ENCODE measurements at places on chromosomes 6 and 20.
A peak's percentile ranks its signal among the peaks of the same experiment; 100 is the strongest.

DNA sequence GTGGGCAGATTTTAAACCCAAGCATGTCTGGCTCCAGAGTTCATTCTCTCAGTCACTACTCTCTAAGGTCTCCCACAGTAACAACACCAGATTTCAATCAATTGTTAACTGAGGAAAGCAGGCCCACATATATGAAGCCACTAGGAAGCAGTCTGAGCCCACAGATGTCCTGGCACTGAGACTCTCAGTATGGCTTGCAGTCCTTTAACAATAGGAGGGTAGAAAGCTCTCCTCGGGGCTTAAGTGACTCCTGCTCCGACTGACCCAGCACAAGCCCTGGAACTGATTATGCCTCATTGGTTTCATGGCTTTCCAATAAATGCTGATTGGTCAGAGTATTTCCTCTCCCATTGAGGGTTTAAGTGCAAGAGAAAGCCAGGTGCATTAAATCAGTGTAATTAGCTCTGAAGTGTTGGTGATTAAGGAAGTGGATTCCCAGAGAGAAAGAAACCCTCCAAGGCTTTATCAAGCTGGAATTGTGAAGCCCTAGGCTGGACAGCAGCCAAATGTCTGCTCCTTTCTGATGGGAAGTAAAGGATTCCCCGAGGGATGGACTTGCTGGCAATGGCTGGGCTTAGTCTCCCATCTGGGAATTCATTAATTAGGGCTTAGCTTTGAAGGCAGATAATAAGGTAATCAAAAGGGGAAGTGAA is 76.6 kb upstream of the PROKR2 start:
- no peak for DNase-seq

GRCh38 chr20:2234598-2235191 is 61.1 kb upstream of the TGM3 start:
- DNase-seq, result no peak

DNA sequence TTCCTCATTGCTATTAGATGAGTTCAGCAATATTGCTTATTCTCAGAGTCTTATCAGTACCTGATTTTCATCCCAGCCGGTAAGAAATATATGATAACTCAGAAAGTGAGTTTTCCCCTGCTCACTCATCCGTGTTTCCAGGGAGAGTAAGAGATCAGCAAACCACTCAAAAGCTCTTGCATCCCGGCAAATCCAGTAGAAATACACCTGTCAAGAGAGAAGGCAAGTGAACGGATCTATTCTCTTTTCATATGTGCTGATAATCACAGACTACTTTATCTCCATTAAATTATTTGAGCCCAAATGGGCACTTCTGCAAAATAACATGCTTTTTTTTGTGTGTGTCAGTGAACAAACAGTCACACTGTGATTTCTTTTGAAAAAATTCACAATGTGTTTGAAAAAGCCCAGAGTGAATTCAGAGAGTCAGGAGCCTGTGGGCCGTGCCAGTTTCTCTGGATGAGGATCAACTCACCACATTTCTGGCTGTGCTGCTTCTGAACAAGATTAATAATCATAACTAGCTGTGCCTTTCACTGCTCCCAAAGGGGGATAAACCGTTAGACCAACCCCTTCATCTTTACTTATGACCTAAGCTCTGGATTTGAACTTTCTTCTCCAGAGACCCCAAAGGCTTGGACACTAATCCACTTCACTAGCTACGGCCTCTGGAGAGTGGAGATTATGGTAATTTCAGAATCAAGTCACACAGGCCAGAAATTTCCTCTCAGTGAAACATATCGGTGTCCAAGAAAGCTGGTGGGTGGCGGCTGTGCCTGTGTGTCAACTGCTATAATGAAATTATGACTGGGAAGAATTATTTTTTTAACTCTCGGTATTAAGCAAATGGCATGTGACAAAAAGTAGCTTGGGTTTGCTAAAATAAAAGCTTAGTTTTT is 44.2 kb downstream of the NOX3 start:
- no peak for DNase-seq

GRCh38 chr6:56483929-56484328 is 158.8 kb downstream of the DST start:
- no peak for DNase-seq

GRCh38 chr20:49482621-49483017 is at the start of gene KCNB1:
TSS of gene KCNB1 (minus strand) at chr20:49482668. CDS start at chr20:49482480, 188 bp downstream.
- DNase-seq, result peak; percentile 63

DNA sequence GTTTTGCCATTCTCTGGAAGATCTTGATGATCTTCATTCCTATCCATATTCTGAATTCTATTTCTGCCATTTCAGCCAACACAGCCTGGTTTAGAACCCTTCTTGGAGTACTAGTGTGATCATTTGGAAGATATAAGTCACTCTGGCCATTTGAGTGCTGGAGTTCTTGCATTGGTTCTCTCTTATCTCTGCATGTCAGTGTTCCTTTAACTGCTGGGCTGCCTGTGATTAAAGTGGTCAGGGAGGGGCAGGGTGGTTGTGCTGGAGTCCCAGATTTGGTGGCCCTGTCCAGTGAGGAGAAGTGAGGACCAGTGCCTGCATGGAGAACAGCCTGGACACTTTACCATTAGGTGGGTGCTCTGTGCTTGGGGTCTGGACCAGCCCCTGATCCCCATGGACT is 173.0 kb downstream of the SOD2 start:
- DNase-seq, result no peak

- DNase-seq, result no peak
Measured at GRCh38 chr6:24864343-24864742, 65.6 kb upstream of the ARMH2 start.

DNA sequence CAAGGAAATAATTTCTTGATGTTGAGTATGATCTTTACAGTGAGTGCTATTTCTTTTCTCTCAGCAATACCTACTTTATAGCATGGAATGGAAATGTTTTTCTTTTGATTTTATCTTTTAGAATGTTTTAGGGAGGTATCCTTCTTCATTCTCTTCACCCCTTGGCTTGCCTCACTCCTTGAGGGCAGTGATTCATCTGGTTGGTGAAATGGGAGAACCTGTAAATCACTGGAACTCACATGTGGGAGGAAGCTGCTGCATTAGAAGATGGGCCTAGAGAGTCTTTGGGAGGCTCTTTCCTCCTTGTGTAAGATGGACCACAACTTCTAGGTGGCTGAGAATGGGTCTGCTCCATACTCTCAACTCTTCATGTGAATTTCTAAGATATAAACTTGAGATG is 244.8 kb upstream of the SYNCRIP start:
- no peak for DNase-seq

GRCh38 chr6:6858533-6858982 is 249.2 kb upstream of the RREB1 start:
- no peak for DNase-seq

DNA sequence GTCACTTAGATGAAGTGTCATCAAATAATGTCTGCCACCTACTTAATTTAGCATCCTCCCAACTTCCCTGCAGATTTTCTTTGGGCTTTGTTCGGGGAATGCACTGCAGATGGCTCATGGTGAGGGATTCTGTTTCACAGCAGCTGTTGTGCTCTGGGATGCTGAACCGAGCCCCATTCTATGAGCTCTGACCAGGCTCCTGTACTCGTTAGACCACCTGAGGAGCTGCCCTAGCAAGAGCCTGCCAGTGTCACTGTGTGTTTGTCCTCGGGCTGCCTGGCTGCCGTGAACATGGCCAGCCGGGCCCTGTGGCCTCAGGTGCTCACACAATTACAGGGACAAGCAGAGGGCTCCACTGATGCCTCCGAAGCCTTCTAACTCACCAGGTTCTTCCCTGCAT is 238.8 kb upstream of the ECI2 start:
- DNase-seq, result no peak

GRCh38 chr6:120966321-120966720 is 368.0 kb downstream of the TBC1D32 start:
- DNase-seq, result no peak

DNA sequence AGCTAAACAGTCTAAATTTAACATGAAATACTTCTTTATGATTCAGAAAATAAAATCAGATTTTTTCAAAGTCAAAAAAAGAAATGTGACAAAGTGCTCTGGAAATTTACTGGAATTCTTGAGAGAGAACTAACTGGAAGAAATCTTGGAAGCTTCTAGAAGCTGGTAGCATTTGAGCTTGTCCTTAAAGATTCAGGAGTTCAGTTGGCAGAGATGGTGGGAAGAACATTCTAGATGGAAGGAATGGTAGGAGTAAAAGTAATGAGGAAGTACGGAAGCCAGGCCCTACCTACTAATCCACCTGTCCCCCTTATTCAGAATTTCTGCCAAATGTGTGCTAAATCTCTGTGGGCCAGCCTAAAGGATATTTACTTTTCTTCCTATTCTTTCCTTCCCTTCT is 21.2 kb downstream of the RALY start:
- no peak for DNase-seq

GRCh38 chr20:14453259-14453658 is 115.8 kb upstream of the FLRT3 start:
- no peak for DNase-seq

DNA sequence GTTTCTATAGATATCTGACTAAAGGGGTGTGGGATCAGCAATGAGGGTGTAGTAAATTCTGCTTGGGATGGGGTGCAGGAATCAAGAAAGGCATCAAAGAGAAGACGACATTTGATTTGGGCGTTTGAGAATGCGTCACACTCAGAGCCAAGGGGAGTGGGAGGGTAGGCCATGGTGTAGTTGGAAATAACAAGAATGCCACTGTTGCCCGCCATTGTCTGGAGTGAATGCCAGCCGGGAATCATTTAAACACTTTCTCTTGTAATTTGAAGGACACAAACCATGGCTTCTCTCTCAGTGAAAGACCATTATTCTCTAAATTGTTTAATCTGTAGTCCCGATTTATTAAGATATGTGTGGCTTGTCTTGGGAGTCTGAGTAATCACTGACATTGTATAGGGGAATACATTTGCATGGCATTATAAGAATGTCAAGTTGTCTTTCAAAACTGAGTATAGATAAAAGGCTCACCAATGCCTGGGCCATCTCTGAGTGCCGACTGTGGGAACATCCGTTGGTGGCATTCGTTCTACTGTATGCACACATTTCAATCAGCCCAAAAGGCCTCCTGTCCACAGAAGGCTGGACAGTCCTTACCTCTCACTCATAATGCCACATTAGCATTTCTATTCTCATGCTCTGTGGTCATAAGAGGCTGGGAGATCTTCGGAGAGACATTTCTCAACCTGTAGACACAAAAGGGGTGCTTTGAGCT is 777.8 kb downstream of the KIF16B start:
- no peak for DNase-seq

DNA sequence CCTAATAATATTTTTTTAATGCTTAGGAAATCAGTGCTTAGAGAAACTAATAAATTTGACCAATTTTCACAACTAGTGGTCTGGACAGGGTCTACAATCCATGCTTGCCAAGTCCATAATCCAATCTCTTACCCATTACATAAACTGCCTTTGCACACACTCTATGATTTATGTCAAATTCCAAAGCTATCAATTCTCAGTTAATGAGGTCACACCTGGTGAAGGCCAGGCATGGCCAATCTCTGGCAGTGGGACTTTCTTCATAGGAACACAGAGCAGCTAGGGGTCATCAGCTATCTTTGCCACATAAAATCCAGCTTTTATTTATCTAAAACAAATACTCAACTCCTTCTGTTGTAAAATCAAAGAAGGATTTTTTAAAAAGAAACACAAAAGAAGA is 21.2 kb downstream of the PAK5 start:
- no peak for DNase-seq

DNA sequence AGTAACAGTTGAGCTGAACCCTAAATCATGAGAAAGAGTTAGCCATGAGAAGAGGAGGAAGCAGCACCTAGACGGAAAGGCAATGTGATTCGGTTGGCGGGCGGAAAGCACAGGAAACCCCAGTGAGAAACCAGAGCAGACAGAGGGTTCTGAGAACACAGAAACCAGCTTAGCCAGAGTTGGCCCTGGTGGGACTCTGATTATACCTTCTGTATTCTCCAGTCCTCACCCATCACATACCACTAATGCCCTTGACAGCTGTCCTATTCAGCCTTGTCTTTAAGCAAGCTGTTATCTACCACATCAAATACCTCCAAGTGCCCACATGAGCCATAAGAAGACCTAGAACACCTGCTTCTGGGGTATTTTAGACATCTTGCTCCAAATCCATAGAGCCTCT is 58.9 kb upstream of the LRRC1 start:
- DNase-seq, result no peak

DNA sequence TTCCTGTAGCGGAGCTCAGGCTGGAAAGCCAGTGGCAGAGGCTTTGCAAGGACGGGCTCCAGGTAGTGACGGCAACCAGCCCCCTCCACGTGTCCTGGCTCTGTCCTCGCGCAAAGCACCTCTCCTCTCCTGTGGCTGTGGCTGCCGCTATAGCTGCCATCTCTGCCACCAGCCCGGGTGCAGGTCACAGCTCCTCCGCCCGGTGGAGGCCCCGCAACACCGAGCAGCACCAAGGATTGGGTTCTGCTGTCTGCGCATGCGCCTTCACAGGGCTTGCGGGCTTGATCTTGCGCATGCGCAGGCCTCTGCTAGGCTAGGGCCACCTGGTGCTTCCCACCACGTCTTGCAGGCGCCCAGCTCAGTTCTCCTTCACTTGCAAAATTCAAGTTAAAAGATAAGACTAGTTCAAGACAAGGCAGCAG is 625.4 kb downstream of the QKI start:
- DNase-seq, result no peak

DNA sequence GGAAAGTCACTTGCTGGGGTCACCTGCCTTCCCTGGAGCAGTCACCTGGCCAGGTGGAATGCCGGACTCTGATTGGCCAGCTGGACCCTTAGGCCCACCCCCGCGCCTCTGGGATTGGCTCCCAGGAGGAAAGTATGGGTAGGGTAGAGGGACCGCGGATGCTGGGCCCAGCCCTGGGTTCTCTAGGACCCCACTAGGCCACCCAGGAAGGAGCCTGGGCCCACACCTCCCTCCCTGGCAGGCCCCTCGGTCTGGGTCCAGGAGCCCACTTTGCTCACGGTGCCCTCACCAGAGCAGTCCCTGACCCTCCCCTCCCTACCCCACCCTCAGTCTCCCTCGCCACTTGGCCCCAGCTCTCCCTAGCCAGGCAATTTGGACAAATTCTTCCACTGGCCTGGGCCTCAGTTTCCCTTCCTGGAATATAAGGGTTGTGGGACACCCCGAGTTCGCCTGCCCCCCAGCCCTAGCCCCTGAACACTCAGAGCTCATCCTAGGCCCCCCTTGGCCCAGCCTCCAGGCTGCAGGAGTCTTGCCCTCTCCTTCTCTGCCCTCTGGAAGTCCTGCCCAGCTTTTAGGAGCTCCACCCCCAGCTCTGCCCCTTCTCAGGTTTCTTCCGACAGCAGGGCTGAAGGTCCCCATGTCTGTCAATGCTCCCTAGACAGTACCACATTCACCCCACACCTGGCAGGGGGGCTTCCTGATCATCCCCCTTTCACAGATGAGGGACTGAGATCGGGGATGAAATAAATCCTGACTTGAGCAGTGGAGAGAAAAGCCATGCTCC is 299.6 kb downstream of the TAF4 start:
- DNase-seq, result no peak

GRCh38 chr6:53514677-53515076 is 30.2 kb downstream of the GCLC start:
- DNase-seq, result no peak

GRCh38 chr6:141445928-141446628 is 686.6 kb upstream of the GJE1 start:
- DNase-seq, result no peak

Measured in GM12891 (cell line).